ENCODE measurements at places on chromosomes 7 and 10. TPM values are rescaled to one million over a fixed set of nuclear protein-coding genes. Genes with fewer than 3 reads are reported as not detected.

DNA sequence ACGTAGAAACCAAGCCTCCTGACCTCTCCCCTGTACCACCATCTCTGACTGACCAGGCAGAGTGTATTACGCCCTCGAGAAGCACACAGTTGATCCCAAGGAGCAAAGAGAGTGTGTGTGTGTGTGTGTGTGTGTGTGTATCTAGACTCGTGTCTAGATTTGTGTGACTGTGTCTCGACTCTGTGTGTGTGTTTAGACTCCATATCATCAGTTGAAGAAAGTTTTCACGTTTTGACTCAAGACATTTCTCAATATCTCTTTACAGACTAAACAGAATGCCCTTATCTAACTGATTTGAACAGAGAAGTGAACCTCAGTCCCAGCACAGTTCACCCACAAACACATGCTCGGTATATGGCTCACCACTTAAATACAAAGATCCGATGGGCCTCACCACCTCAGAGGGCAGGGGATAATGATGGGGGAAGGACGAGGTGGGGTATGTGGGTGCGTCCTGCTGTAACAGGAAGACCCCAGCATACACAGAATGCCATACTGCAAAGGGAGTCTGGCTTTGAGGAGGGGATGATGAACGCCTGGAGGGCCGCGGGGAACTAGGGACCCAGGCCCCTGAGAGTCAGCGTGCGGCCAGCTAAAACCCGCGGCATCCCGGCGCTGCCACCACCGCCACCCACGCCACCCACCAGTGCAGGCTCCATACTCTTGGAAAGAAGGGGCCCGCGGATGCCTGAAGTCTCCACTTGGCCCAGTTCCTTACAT is 780 bp downstream of the ALDH18A1 start:
- peak; percentile 35 for DNase-seq

GRCh38 chr10:132753596-132753995 is 32.4 kb downstream of the NKX6-2 start:
- no peak for DNase-seq

Gene AZGP1
- not detected for total RNA-seq

- no peak for DNase-seq
Observed at GRCh38 chr10:36765782-36766414, 359.5 kb upstream of the ANKRD30A start.

Gene PTPN20
- total RNA-seq = not detected

DNA sequence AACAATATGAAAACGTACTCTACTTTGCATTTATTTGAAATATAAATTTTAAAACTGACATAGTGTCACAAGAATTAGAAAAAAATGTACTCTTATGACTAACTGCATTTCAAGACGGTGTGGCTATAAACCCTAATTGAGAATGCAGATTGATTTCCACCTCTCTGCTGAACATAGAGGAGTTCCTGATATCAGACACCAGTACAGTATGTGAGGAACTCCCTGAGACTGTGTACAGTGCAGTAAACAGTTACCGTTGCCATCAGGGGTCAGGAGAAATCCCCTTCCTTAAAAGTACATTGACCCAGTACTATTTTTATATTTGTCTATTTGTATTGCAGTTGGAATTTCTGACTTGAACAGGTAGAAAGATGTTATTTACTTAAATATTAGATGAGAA is 61.8 kb upstream of the DKK1 start:
- DNase-seq = peak; percentile 22

Gene HEPACAM2
- total RNA-seq = not detected

DNA sequence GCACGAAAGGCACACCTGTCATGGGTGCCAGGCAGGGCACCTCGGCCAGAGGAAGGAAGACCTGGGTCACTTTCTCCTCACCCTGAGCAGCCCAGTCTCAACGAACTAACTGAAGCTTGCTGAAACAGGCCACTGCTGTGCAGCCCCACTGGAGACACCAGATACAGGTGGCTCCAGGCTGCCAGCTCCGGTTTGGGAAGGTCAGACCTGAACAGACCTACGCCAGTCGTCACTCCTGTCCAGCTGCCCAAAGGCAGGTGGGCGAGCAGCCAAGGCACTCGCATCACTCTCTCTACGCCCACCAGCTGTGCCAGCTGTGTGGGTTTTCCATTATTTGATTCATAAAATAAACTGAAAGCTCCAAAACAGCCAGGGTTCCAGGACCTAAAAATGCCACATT is 256.1 kb downstream of the ZMYND11 start:
- no peak for DNase-seq

- no peak for DNase-seq
Observed at GRCh38 chr7:76394957-76395356, 14.5 kb downstream of the SSC4D start.

- no peak for DNase-seq
Observed at GRCh38 chr10:16689227-16689626, 128.0 kb downstream of the RSU1 start.

DNA sequence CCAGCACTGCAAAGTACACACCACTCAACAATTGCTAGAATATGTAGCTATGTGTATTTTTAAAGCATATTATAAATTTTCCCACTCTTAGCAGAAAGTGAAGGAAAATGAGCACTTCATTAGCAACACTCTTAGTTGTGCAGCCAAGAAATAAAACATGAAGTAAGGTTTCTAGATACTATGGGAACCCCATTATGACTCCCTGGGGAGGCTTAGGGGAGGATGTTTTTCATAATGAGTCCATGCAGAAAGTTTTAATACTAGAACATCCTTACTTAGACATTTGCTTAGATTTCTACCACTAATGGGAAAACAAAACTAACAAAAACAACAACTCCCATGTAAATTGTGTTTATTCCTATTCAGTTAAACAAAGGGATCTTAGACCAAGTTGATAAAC is 148.4 kb upstream of the HDAC9 start:
- DNase-seq = peak; percentile 24

GRCh38 chr10:49500412-49500811 is 38.5 kb downstream of the ERCC6 start:
- DNase-seq = peak; percentile 49

Gene TMEM213
- not detected for total RNA-seq

GRCh38 chr7:16419859-16420258 is 1.5 kb downstream of the CRPPA start:
- no peak for DNase-seq

GRCh38 chr7:21175714-21176113 is 252.2 kb upstream of the SP4 start:
- no peak for DNase-seq

DNA sequence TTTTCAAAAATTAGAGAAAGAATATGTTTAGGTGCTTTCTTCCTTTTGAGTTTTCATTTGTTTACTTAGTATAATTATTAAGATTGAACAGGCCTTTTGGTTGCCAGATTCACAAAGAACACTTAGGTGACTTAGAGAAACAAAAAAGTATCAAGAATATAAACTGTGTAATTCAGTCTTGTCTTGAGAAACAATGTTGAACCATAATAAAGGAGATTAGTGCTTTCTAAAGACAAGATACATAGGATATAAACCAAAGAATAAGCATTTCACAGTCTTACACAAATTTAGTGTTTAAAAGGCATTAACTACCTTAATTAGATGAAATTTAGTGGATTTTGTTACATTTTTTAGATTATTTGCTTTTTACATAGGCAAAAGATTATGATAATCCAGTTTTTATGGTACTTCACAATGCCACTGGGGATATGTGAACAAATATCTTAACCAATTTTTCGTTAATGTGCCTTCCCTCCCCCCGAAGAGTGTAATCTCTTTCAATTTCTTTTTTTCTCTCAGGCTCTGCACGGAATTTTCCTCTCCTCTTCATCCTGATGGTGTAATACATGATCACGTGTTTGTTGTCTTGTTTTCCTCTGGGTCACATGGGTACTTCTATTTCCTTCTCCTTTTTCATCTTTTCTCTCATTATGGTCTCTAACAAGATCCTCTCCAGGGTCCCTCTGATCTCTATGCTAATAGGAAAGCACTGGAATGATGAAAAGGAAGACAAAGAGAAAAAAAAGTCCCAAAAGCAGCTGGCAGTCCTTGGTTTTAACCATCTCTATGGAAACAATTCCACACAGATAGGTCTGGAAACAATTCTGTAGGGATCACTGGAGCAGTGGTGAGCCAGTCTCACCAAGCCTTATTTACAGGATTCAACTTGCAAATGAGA is 3.7 kb upstream of the HNRNPH3 start:
- DNase-seq = peak; percentile 82

Gene UPK3BL2
- total RNA-seq = 1.9 TPM

DNA sequence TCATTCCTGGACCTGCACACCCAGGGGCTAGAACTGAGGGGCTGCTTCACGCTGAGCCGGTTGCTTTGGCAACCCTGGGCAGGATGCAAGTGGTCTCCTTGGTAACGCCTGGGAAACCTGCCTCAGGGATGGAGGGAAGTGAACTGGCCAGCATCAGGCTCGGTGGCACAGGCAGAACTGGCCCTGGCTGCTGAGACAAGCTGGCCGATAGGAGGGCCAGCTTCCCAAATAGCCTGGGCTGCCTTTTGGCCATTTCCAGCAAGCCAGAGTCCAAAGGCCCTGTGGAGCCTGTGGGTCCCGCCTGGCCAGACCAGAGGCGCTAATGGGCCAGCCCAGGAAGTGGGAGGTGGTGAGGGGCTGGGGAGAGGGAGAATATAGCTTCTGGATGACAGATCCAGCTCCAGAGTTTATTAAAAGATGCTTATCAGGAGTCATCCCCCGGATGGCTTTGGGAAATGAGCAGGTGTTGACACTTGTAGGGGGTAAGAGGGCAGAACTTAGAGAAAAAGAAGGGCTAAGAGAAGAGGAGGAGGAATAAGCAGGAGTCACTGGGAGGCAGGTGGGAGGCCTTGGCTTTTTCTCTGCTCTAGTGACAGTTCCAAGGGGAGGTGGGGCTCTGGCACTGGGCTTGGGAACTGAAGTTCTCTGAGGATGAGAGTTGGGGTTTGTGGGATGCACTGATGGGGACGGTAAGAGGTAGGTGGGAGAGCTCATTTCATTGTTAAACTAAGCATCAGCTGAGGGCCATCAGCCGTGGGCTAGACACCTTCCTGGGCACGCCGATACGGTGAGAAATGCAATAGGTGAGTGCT is 9.6 kb downstream of the NEURL1 start:
- DNase-seq = no peak

Gene MYL10
- total RNA-seq = not detected

DNA sequence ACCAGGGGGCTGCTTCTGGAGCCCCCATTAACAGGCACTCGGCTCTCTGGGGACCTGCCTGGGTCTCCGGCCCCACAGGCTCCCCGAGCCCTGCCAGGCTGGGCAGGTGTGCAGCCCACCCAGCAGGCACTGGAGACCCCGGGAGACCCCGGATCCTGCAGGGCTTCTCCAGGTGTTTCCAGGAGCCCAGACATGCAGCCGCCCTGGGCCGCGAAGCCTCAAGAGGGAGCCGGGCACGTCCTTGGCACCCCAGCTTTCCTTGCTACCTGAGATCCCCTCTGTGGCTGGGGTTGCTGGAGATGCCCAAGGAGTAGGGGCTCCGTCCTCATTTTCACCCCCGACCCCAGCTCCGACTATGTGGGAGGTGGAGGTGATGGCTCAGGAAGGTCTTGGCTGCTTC is 7.7 kb upstream of the AMZ1 start:
- no peak for DNase-seq

- DNase-seq = no peak
Observed at GRCh38 chr7:92782855-92783254, 53.5 kb downstream of the CDK6 start.

Gene TMEM176B
- total RNA-seq = not detected

All from myocyte (in vitro differentiated cells).